Naive thymus-derived CD4-positive, alpha-beta T cell (primary cell): ENCODE measurements at places on chromosomes 4 and X. TPM values are rescaled to one million over a fixed set of nuclear protein-coding genes. Genes with fewer than 3 reads are reported as not detected.

DNA sequence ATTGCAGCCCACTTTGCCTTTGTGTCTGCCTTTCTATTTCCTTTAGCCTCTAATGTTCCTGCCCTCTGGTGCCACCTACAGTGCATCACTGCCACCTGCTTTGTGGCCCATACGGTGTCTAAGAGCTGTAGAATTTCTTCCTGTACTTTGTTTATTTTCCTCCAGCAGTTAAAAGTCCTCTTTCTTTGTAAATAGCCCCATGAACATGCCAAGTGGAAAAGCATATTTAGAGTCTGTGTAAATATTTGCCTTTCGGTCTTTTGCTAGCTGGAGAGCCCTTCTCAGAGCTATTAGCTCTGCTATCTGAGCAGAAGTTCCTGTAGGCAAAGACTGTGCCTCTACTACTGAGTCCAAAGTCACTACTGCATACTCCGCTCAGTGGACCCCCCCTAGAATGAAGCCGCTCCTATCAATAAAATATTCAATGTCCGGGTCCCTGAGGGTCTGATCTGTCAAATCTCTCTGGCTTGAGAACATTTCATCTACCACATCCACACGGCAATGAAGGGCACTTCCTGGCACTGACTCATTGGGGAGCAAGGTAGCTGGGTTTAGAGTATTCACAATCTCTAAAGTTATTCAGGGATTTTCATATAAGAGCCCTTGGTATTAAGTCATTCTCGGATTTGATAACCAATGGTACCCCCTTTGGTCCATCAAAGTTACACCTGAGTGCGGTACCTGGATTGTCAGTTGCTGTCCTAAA lies 36.3 kb downstream of the SULT1E1 start:
- DNase-seq: peak; percentile 67
- H3K4me3 ChIP-seq: no peak overlapping the region
- no peaks in the 10 kb centered on the region for H3K27me3 ChIP-seq
- H3K36me3 ChIP-seq: no peaks in the 10 kb centered on the region
- H3K4me1 ChIP-seq: no peaks in the 10 kb centered on the region

- no peak overlapping the region for H3K4me3 ChIP-seq
- no peaks in the 10 kb centered on the region for H3K27me3 ChIP-seq
- no peak for DNase-seq
- H3K27ac ChIP-seq: no peak overlapping the region
- H3K36me3 ChIP-seq: no peaks in the 10 kb centered on the region
Observed at GRCh38 chr4:151933122-151933827, 172.5 kb upstream of the GATB start.

MAGEB10 gene
- total RNA-seq: not detected

DNA sequence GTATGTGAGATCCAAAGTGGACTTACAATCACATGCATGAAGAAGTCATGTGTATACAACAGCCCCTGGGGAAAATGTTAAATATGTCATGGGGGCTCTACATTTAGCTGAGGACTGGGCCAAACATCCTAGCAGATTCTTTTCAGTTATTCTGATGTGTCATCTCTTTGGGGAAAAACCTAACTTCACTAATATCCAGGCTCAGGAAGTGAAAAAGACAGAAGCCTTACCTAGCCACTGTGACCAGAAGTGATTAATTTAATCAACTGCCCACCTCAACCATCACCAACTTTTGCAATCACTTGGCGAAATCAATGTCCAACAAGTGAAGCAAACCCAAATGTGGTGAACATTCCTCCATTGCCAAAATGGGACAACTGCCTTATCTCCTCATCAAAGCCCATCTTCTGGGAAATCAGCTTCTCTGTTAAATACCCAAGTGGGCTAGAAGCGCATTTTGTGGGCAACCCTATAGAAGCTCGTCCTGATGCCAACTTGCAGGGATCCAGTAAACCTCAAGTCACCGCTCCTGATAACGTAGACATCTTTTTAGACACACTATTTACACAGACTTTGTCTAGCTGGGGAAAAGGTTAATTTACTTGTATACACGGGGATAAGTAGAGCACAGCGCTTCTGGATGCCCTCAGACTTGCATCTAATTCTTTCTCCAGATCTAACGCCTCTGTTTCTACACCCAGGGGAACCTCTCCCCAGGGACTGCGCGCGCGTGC lies 1.4 kb upstream of the HHIP start:
- DNase-seq: no peak
- peaks cover 11% of the 10 kb centered on the region for H3K27me3 ChIP-seq
- H3K4me3 ChIP-seq: no peak overlapping the region
